ENCODE measurements at places on chromosomes 4 and X.

DNA sequence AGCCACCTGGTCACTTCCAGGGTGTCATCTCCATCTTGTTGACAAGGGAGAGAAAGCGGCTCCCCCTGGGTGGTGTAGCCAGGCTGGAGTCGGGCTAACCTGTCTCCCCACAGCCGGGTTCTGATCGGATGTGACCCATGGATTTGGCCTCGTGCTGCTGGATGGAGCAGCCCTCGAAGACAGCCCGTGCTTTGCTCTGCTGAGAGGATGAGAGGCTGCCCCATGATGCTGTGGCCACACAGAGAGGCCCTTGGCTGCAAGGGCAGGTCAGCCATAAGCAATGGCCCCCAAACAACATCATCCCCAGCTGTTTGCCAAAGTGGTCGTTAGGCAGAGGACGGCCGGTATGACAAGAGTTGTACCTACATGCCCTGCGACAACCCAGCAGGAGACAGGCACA is 106.6 kb downstream of the HMX1 start:
- no peak for DNase-seq

- no peak for DNase-seq
Measured at GRCh38 chrX:48956728-48957414, 536 bp downstream of the OTUD5 start.

- DNase-seq: peak; percentile 13
Measured at GRCh38 chr4:73142995-73143547, 73.6 kb upstream of the COX18 start.

DNA sequence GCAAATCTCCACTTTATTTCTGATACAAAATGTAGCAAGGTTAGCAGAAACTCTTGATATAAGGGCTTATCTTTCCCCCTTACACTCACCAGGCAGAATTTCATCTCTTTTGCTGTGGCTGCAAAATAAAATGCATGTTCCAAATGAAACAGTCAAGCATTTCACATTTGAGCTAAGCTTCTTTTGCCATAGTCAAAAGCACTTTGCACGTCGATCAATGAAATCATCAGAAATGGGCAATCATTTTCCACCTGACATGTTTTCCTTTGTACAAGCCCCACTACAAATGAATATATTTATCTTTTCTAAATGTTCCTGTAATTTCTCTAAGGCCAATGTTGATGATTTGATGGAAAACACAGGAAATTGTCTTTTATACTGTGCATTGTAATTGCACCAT is 178.4 kb downstream of the ANKRD50 start:
- DNase-seq: no peak

- DNase-seq: no peak
Measured at GRCh38 chr4:3079694-3080123, 5.2 kb downstream of the HTT start.

GRCh38 chrX:151510203-151510602 is 53.3 kb upstream of the PASD1 start:
- DNase-seq: no peak

GRCh38 chrX:7950865-7951264 is 23.7 kb upstream of the PNPLA4 start:
- DNase-seq: no peak

GRCh38 chr4:108933046-108933445 is 170.2 kb upstream of the ETNPPL start:
- DNase-seq: no peak

DNA sequence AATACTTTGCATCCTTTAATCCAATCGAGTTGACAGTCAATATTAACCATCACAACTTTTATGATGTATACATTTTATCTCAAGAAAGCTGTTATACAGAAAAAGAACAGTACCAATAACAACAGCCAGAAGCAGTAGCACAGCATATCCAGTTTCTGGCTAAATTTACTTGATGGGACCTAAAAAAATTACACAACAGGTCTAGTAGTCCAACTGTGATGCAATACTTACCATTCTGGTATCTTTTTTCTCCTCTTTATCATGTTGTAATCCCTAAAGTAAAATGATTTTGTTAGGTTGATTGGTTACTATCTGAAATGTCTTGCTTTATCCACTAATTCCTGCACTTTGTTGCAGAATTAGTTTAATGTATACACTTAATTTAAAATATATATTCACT is 1150.6 kb downstream of the FAT4 start:
- no peak for DNase-seq

GRCh38 chrX:33126469-33126868 is 84.9 kb downstream of the DMD start:
- no peak for DNase-seq

GRCh38 chrX:47226071-47226470 is 6.7 kb upstream of the USP11 start:
- no peak for DNase-seq

Data from cardiac fibroblast (primary cell).